Ascending aorta (tissue), 2 donors: ENCODE measurements at places on chromosomes 12 and 14. TPM values are rescaled to one million over a fixed set of nuclear protein-coding genes. Genes with fewer than 3 reads are reported as not detected.

The SLC15A4 gene
- 39.3 TPM for total RNA-seq

GRCh38 chr14:56129092-56129491, 10.9 kb downstream of the PELI2 start:
- no peaks in the 10 kb centered on the region for H3K36me3 ChIP-seq
- no peak overlapping the region for H3K27ac ChIP-seq
- no peak for DNase-seq
- H3K4me3 ChIP-seq, result no peak overlapping the region
- H3K4me1 ChIP-seq, result no peaks in the 10 kb centered on the region

GRCh38 chr12:103114296-103115055, 157.0 kb downstream of the ASCL1 start:
- H3K4me1 ChIP-seq, result no peaks in the 10 kb centered on the region
- no peak overlapping the region for H3K27ac ChIP-seq
- no peak overlapping the region for H3K4me3 ChIP-seq
- H3K36me3 ChIP-seq, result no peaks in the 10 kb centered on the region
- no peak for DNase-seq

DNA sequence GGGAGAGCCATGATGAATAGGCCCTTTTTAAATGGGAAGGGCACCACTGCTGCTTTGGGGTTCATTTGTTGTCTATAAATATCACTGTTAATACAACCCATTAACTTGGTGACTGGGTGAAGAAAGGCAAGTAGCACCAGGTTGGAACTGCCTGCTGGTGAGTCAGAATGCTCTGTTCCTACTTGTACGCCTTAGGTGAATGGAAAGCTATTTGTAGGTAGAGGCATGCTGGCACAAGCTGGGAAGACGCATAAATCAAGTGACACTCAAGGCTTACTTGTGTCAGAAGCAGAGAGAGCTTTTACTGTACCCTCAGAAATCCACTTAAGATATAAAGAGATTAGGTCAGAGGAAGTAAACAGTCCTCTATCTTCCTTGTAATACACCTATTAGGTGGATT, 142.5 kb downstream of the TMX1 start:
- H3K27ac ChIP-seq, result no peak overlapping the region
- H3K4me1 ChIP-seq, result no peaks in the 10 kb centered on the region
- DNase-seq, result no peak
- H3K36me3 ChIP-seq, result no peaks in the 10 kb centered on the region

GRCh38 chr12:47910486-47910885, 5.7 kb upstream of the VDR start:
- H3K4me3 ChIP-seq, result no peak overlapping the region
- no peaks in the 10 kb centered on the region for H3K36me3 ChIP-seq
- H3K27me3 ChIP-seq, result no peaks in the 10 kb centered on the region

- DNase-seq, result no peak
- peak overlapping the region; percentile 94 for H3K27ac ChIP-seq
- H3K4me1 ChIP-seq, result peaks cover 6% of the 10 kb centered on the region
- H3K27me3 ChIP-seq, result no peaks in the 10 kb centered on the region
These were observed 443 bp downstream of the MAGOHB start for GRCh38 chr12:10612984-10613348.

GRCh38 chr14:84288781-84289180, 1241.2 kb upstream of the FLRT2 start:
- H3K27ac ChIP-seq, result no peak overlapping the region
- H3K4me3 ChIP-seq, result no peak overlapping the region
- H3K36me3 ChIP-seq, result no peaks in the 10 kb centered on the region
- H3K4me1 ChIP-seq, result no peaks in the 10 kb centered on the region

DNA sequence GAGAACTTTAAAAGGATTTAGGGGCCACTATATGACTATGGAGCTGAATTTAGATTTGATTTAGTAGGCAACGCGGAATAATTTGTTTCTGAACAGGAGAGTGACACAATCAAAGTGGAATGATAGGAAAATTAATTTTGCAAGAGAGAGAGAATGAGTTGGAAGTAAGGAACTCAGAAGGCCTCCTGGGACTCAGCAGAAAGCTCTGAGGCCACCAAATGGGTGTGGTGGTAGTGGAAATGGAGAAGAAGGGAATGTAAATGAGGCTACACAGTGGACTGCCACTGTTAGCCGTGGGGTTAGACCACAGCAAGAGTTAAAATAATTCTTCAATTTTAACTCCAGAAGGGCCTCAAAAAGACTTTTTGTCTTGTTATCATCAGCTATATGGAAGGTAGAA, 102.7 kb downstream of the LRRK2 start:
- no peak for DNase-seq
- H3K27ac ChIP-seq, result no peak overlapping the region
- H3K4me3 ChIP-seq, result no peak overlapping the region
- no peaks in the 10 kb centered on the region for H3K27me3 ChIP-seq
- H3K36me3 ChIP-seq, result peaks cover 14% of the 10 kb centered on the region
